ENCODE measurements at places on chromosomes 11 and 22. TPM values are rescaled to one million over a fixed set of nuclear protein-coding genes. Genes with fewer than 3 reads are reported as not detected.

PRG3 gene
- polyA plus RNA-seq = not detected

NCAM1 gene
- 270 TPM for polyA plus RNA-seq

CCDC188 gene
- 0.50 TPM for polyA plus RNA-seq

CARD16 gene
- polyA plus RNA-seq = 12.8 TPM

CALCA gene
- polyA plus RNA-seq = 2.1 TPM

All from heart left ventricle (tissue), 16 donors.